Glutamatergic neuron (in vitro differentiated cells): ENCODE measurements at places on chromosomes 12 and 14. TPM values are rescaled to one million over a fixed set of nuclear protein-coding genes. Genes with fewer than 3 reads are reported as not detected.

The NFE2 gene
- not detected for total RNA-seq

The OR4E1 gene
- not detected for total RNA-seq

The SPX gene
- total RNA-seq = not detected

The FAM90A1 gene
- total RNA-seq = 0.54 TPM

The LLPH gene
- total RNA-seq = 14.4 TPM

The BICDL1 gene
- 56.4 TPM for total RNA-seq

The NTF3 gene
- total RNA-seq = 5.0 TPM

The RFX4 gene
- not detected for total RNA-seq

The MRPL52 gene
- total RNA-seq = 67.9 TPM

GRCh38 chr14:26113911-26114640, 483.8 kb downstream of the NOVA1 start:
- DNase-seq = no peak

GRCh38 chr12:132324841-132325732, 4.3 kb downstream of the GALNT9 start:
- no peak for DNase-seq

GRCh38 chr12:103518899-103519298, 23.1 kb upstream of the C12orf42 start:
- DNase-seq = no peak

DNA sequence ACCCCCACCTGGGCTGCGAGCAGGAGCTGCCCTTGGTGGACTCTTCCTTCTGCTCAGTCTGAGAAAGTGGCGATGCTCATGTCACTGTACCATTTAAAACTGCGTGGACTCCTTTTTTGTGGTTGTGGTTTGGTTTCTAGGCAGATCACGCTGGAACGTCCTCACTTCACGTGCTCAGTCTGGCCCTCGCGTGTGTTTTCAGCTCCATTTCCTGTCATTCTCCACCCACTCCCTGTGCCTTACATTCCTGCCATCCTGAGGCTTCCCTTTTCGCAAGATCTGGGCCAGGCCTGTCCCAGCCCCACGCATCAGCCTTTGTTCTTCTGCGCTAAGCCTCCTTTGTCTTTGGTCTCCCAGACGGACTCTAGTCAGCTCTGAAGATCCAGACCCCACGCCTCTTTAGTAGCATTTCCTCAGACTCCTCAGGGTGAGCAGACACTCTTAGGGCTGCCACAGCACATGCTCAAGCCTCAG, 105.4 kb downstream of the FBXL14 start:
- no peak for DNase-seq

DNA sequence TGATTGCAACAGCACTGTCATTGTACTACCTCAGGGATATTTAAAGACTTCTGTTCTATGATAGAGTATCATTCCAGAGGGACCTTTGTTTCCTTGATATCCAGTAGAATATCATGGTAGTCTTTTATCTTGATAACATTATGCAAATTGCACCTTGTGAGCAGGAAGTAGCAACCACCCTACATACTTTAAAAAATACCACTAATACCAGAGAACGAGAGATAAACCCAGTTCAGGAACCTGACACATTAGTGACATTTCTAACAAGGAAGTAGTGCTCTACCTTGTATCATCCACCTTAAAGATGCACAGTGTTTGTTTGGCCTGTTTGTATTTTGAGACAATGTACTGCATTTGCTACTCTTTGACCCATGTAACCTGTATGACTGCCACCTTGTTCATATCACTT, 8.8 kb upstream of the MAP4K5 start:
- no peak for DNase-seq
